Activated CD4-positive, alpha-beta memory T cell treated with anti-CD3 and anti-CD28 coated beads, Interleukin-2, amount 10 ng/mL, durations not matched to agents 7 days and 5 days (primary cell): ENCODE measurements at places on chromosomes 3 and 15. TPM values are rescaled to one million over a fixed set of nuclear protein-coding genes. Genes with fewer than 3 reads are reported as not detected.

EXD1 gene
- not detected for total RNA-seq

TF gene
- 1.2 TPM for total RNA-seq

GRCh38 chr3:196842567-196843434 is 24.9 kb upstream of the SENP5 start:
- peak; percentile 19 for DNase-seq
- no peak overlapping the region for H3K4me3 ChIP-seq
- H3K36me3 ChIP-seq = no peaks in the 10 kb centered on the region
- H3K4me1 ChIP-seq = peaks cover 17% of the 10 kb centered on the region

CD80 gene
- 27.1 TPM for total RNA-seq

- DNase-seq = no peak
- H3K4me3 ChIP-seq = no peak overlapping the region
- H3K36me3 ChIP-seq = no peaks in the 10 kb centered on the region
- H3K27me3 ChIP-seq = peaks cover 31% of the 10 kb centered on the region
Measured at GRCh38 chr15:40500568-40501330, 30.0 kb downstream of the CHST14 start.

DNA sequence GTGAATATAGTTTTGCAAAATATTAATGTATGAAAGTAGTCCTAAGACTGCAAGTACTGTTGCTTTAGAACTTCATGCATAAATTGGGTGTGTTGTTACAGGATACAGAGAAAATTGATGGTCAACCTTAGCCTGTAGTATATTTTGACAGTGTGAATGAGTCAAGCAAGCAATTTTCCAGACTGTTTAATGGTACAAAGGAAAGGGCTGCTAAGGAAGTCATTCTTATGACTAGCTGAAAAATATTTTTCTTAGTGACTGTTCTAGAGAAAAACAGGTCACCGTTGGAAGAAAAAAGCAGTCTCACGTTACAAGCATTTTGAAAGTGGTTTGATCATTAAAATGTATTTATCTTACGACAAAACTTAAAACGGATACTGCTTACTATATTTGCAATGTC is 49.2 kb downstream of the MBNL1 start:
- no peaks in the 10 kb centered on the region for H3K27me3 ChIP-seq
- DNase-seq = no peak
- H3K27ac ChIP-seq = no peak overlapping the region
- peaks cover 79% of the 10 kb centered on the region for H3K4me1 ChIP-seq
- peaks cover 56% of the 10 kb centered on the region for H3K36me3 ChIP-seq
- H3K4me3 ChIP-seq = no peak overlapping the region

DNA sequence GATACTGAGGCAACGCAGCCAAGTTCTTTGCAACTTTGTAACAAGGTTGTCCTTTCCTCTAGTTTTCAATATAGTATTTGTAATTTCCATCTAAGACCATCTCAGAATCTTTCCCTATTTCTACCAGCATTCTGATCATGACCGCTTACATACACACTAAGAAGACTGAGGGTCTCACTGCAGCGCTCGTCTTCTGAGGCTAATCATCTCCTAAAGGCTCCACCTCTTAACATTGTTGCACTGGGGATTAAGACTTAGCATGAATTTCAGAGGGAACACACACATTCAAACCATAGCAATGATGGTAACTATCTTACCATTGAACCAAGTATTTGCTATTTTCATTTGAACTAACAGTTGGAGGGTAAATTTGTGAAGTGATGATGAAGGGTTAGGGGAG is 463.3 kb upstream of the CCDC54 start:
- no peaks in the 10 kb centered on the region for H3K36me3 ChIP-seq
- H3K27me3 ChIP-seq = peaks cover 3% of the 10 kb centered on the region
- H3K27ac ChIP-seq = no peak overlapping the region
- no peaks in the 10 kb centered on the region for H3K4me1 ChIP-seq

GRCh38 chr15:45129651-45130129 is at the start of the genes DUOX1 and DUOXA1:
TSS of gene DUOX1 (plus strand) at chr15:45129994. CDS start at chr15:45131967, 1,973 bp downstream.
TSS of gene DUOXA1 (minus strand) at chr15:45129879. CDS start at chr15:45123014, 6,865 bp downstream.
- no peak within 1 kb of the TSS for H3K27ac ChIP-seq
- H3K36me3 ChIP-seq = no peaks in the 10 kb centered on the region
- peak; percentile 39 for DNase-seq
- peaks cover 6% of the 10 kb centered on the region for H3K4me1 ChIP-seq
- H3K27me3 ChIP-seq = peaks cover 68% of the 10 kb centered on the region

DNA sequence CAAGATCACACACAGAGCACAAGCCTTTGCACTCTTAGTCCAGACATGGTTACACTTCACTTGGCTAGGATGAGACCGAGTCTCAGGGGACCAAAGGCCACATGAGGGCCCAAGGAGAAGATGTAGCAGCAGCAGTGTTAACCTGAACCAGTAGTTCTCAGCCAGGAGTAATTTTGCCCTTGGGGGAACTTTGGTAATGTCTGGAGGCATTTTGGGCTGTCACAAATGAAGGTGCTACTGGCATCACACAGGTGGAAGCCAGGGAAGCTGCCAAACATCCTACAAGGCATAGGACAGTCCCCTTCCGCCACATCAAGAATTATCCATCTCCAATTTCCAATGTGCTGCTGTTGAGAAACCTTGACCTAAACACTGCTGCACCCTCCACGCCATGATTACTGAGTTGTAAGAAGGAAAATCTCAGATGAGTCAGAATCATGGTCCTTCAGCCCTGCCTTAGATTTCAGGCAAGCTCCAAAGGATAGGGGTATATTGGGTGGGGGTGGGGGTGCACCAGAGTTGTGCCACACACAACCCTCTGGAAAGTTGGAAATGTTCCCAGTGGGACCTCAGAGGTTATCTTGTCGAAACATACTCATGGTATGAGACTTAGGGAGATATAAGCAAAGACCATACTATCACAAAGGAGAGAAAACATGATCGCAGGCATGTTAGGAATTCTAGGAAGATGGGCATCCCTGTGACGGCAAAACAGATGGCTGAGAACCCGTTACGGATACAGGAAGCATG is 36.2 kb downstream of the SEMA5B start:
- H3K4me3 ChIP-seq = no peak overlapping the region
- no peaks in the 10 kb centered on the region for H3K4me1 ChIP-seq
- peaks cover 63% of the 10 kb centered on the region for H3K27me3 ChIP-seq
- no peak for DNase-seq
- no peaks in the 10 kb centered on the region for H3K36me3 ChIP-seq

- peaks cover 23% of the 10 kb centered on the region for H3K27me3 ChIP-seq
- H3K27ac ChIP-seq = no peak overlapping the region
- H3K36me3 ChIP-seq = no peaks in the 10 kb centered on the region
- DNase-seq = no peak
- H3K4me3 ChIP-seq = no peak overlapping the region
Measured at GRCh38 chr15:72992841-72993252, 59.4 kb upstream of the NEO1 start.

GRCh38 chr15:51879555-51879954 is 50.1 kb downstream of the TMOD3 start:
- H3K4me3 ChIP-seq = no peak overlapping the region
- peaks cover 6% of the 10 kb centered on the region for H3K4me1 ChIP-seq
- no peak for DNase-seq
- H3K36me3 ChIP-seq = peaks cover 30% of the 10 kb centered on the region

ADAMTSL3 gene
- total RNA-seq = not detected
